ENCODE measurements at places on chromosomes 1 and 21. TPM values are rescaled to one million over a fixed set of nuclear protein-coding genes. Genes with fewer than 3 reads are reported as not detected.

DNA sequence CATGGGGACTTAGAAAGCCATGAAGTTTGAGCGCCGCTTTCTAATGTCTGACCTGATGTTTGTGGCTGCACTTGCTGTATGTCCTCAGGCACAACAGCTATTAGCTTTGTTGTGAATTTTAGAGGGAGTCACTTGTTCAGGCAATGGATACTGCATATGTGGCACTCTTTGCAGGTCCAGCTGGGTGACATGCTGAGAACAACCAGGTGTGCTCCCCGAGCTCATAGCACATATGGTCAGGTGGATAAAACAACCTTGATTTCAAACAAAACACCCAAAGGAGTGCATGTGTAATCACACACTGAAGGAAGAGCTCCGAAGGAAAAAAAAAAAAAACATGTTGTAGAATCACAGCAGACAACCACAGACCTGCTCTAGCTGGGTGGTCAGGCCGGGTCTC, 178.6 kb downstream of the BACH1 start:
- DNase-seq: no peak
- H3K4me3 ChIP-seq: no peak overlapping the region

RCC2 gene
- polyA plus RNA-seq: 66.3 TPM

GRCh38 chr1:69691179-69691578, 123.5 kb downstream of the LRRC7 start:
- peaks cover 35% of the 10 kb centered on the region for H3K4me1 ChIP-seq
- H3K27me3 ChIP-seq: no peaks in the 10 kb centered on the region
- H3K4me3 ChIP-seq: no peak overlapping the region
- DNase-seq: no peak
- H3K27ac ChIP-seq: no peak overlapping the region
- H3K36me3 ChIP-seq: no peaks in the 10 kb centered on the region

EEIG2 gene
- 4.3 TPM for polyA plus RNA-seq

UBL4B gene
- not detected for polyA plus RNA-seq

- H3K27me3 ChIP-seq: no peaks in the 10 kb centered on the region
- no peak overlapping the region for H3K27ac ChIP-seq
- no peaks in the 10 kb centered on the region for H3K36me3 ChIP-seq
- peaks cover 19% of the 10 kb centered on the region for H3K4me1 ChIP-seq
- H3K4me3 ChIP-seq: no peak overlapping the region
Observed at GRCh38 chr1:107966550-107966949, 1.6 kb upstream of the VAV3 start.

FLG2 gene
- not detected for polyA plus RNA-seq

PRDM16 gene
- not detected for polyA plus RNA-seq

- DNase-seq: no peak
- peaks cover 50% of the 10 kb centered on the region for H3K27me3 ChIP-seq
Observed at GRCh38 chr1:110610084-110610483, 3.9 kb upstream of the KCNA2 start.

DNA sequence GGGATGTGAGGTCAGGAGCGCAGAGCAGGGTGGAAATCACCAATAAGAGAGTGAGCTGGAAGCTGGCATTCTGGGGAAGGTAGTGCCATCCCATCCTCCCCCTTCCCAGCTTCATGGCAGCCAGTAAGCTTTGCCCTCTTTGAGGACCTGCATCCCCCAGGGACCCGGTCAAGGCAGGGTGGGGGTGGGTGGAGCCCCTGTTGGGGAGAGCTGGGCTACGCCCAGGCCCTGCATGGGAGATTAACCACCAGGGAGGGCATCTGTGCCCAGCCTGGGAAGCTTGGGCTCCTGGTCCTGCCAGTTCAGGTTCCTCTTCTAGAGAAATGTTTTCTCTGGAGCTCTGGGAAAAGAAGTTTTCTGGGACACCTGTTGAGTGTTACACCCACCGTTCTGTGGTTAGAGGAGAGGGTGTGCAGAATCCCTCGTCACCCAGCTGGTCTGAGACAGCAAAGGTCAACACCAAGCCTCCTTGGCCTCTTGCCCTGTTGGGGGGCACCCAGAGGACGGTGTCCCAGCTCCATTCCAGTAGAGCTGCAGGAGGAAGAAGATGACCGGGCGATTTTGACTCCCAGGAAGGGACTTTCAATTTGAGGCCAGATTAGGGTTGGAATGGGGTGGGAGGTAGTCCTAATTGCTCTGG, 30.1 kb upstream of the TENT5C start:
- no peak overlapping the region for H3K27ac ChIP-seq
- peaks cover 5% of the 10 kb centered on the region for H3K4me1 ChIP-seq
- H3K27me3 ChIP-seq: no peaks in the 10 kb centered on the region
- H3K36me3 ChIP-seq: no peaks in the 10 kb centered on the region
- no peak overlapping the region for H3K4me3 ChIP-seq
- no peak for DNase-seq

C1orf167 gene
- not detected for polyA plus RNA-seq

SPATC1L gene
- polyA plus RNA-seq: 5.8 TPM

DNA sequence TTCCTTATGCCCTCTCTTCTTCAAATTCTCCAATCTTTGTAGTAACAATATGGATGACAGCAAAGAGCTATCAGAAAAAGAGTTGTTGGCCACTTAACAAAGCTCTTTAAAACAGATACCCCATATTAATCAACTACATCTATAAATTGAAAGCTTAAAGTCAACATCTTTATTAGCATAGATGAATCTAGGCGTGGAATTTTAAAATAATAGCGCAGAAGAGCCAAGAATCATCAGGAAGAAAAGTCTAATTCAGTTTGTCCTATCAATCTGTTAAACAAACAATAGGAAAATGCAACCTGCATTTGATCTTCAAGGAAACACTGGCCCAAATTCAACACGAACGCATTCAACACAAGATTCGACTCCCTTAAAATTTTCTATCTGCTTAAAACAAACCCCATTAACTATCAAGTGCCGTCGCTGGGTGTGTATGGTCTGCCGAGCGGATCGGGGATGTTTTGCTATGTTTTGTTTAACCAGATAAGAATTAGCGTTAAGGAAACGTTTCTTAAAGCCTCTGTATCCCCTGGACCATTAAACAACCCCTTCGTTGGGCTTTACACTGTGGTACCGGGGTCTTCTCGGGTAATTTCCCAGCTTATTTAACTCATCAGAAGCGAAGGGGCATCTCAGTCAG, 1.0 kb downstream of the LYST start:
- peaks cover 8% of the 10 kb centered on the region for H3K36me3 ChIP-seq
- peak overlapping the region; percentile 97 for H3K27ac ChIP-seq
- H3K4me1 ChIP-seq: peaks cover 61% of the 10 kb centered on the region

GRCh38 chr1:74392186-74392585, 120.2 kb downstream of the LRRC53 start:
- no peaks in the 10 kb centered on the region for H3K27me3 ChIP-seq
- no peak for DNase-seq
- no peaks in the 10 kb centered on the region for H3K4me1 ChIP-seq
- no peak overlapping the region for H3K27ac ChIP-seq

GRCh38 chr1:53023546-53023945, 38.5 kb upstream of the PODN start:
- H3K27me3 ChIP-seq: no peaks in the 10 kb centered on the region
- H3K27ac ChIP-seq: no peak overlapping the region
- H3K36me3 ChIP-seq: peaks cover 7% of the 10 kb centered on the region

DNA sequence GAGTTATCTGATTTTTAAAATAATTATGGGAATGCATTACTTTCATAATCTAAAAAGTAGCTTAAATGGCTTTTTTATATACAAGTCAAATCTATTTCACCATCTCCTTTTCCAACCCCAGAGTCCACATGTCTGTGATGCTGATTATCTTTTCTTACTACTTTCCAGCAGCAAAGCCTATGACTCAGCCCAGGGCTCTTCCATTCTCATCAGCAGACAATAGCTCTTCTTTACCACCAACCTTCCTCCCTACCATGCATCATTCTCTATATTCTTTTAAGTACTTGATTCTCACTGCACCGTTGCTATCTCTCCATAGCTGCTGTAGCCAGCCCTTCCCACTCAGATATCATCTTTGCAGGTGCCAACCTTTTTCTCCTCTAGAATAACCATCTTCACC, 61.3 kb downstream of the OVGP1 start:
- H3K4me3 ChIP-seq: no peak overlapping the region
- H3K27ac ChIP-seq: no peak overlapping the region
- H3K27me3 ChIP-seq: peaks cover 2% of the 10 kb centered on the region
- H3K36me3 ChIP-seq: no peaks in the 10 kb centered on the region
- DNase-seq: no peak

OR2T8 gene
- not detected for polyA plus RNA-seq

LENEP gene
- polyA plus RNA-seq: not detected

DNA sequence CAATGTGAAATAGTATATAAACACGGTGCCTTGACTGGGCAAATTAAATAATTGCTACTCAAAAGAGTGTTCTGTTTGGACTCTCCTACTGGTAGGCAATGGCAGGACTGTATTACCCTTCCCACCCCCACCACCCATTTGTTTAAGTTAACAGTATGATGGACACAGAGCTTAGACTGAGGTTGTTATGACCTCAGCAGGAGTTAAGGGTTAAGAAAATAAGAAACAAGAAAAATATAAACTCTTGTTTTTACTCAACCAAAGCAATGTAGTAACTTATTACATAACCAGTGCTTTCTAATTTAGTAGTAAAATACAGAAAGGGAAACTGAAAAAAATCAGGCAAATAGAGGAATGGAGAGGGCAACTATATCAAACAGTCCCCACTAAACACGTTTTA, 19.9 kb upstream of the SERPINC1 start:
- no peak for DNase-seq
- peaks cover 87% of the 10 kb centered on the region for H3K36me3 ChIP-seq
- no peaks in the 10 kb centered on the region for H3K27me3 ChIP-seq
- H3K4me3 ChIP-seq: no peak overlapping the region
- H3K27ac ChIP-seq: no peak overlapping the region
